Head of caudate nucleus (tissue), 42 donors: ENCODE measurements at places on chromosomes 2 and 18.

DNA sequence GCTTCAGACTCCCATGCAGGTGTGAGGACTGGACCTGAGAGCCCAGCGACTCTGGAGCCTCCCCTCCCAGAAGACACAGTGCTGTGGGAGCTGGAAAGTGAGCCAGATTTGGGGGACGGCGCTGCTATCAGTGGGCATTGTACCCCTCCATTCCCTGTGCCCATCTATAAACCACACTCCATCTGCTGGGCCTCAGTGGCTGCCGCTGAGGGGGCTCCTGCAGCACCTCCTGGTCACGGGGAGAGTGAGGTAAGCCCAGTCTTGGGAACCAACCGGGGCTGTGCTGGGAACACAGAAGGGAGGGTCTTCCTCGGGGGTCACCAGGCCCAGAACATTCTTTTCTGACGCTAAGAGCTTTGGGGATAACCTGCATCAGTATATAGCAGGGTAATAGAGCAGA is 9.5 kb downstream of the PSD4 start:
- no peak for DNase-seq

GRCh38 chr2:12455661-12456060 is 261.1 kb upstream of the TRIB2 start:
- DNase-seq = no peak

GRCh38 chr18:55018602-55019001 is 59.3 kb upstream of the CCDC68 start:
- no peak for DNase-seq

GRCh38 chr2:46422717-46423394 is 56.5 kb upstream of the TMEM247 start:
- no peak for DNase-seq

- no peak for DNase-seq
Observed at GRCh38 chr2:74041182-74041581, 56.5 kb downstream of the TET3 start.
